ENCODE measurements at places on chromosomes 12 and 14.
A peak's percentile ranks its signal among the peaks of the same experiment; 100 is the strongest.

GRCh38 chr12:51391283-51392123, at the start of gene GALNT6:
GALNT6 (minus strand) TSS chr12:51391406; CDS start chr12:51379781, 11,625 bp downstream.
- DNase-seq = peak; percentile 52

- no peak for DNase-seq
Measured at GRCh38 chr14:45136399-45136798, 669 bp downstream of the FANCM start.

DNA sequence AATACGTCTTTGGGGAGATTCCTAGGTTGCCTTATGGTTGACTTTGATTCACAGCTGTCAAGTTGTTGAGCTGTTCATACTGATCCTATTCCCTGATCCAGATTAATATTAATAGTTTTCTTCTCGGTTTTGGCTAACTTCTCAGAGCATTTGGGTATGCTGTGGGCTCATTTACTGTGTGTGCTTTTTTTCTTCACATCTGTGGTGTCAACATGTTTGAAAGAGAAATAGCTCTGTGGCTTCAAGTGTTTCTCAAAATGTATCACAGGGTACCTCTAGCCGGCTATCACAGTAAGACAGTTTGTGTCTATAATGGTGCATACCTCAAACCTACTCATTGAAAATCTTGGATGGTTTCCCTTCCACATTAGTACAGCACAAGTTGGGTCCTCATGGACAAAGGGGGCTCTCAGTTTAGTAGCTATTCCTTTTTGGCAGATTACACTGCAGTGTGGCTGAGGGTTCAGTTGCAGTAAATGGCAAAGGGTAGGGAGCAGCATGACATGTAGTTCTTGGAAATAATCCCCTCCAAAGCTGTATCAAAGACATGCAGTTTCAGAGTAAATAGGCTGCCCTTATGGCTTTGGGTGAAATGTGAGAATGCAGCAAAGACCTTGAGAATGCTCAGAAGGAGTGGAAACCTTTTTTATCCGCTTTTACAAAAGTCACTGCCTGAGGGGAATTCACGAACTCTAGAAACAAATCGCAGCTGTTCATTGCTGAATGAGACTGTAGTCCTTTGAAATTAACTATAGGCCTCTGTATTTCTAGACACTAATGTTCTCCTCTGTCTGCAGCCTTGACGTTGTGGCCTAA, 102.4 kb upstream of the ATF1 start:
- DNase-seq = no peak

DNA sequence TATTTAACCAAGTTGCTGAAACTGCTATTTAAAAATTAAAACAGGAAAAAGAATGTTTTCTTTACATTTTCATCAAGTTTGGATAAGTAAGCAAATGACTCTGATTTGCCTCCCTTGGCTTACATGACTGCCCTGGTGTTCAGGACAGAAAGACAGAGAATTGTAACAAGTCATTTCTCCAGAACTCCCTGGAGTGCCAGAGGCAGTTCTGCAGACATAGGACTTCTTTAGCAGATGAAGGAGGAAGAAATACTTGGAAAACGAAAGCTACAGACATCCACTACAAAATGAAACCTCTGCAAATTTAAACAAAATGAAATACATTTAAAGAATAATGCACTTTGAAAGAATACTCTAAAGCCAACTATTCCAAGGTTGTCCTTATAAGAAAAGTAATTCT, 253.9 kb downstream of the LRFN5 start:
- no peak for DNase-seq

DNA sequence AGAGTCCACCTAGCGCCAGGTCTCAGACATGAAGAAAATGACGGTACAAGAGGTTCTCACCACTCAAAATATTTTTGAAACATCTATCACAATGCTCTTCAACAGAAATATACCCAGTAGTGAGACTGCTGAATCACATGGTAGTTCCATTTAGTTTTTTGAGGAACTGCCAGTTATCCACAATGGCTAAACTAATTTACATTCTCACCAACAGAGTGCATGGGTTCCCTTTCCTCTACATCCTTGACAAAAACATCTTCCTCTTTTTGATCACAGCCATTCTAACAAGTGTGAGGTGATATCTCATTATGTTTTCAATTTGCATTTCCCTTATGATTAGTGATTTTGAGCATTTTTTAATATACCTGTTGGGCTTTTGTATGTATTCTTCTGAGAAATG, 5.7 kb upstream of the GPR65 start:
- DNase-seq = no peak

GRCh38 chr12:109581856-109582255, 8.3 kb downstream of the MVK start:
- DNase-seq = no peak

DNA sequence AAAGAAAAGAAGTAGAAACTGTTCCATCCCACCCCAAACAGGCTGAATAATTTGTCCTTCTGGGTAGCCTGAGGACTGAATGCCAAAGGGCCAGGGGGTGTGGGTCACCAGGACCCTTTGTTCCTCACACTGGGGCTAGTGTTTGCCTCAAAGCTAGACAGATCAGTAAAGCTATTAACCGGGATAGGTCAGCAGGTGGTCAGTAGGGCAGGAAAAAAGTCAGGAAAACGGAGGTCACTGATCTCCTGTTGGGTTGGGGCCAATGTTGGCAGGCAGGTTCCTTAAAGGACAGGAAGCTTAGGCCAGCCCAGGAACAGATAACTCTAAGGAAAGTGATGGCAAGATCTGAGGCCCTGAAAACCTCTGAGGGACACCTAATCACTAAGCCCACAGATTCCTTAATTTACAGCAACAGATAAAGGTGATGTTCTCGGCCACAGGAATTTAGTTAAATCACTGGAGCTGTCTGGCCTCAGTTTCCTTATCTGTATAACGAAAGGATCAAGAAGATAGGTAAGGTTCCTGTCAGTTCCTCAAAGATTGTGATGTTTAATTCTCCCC, 22.7 kb upstream of the TMPO start:
- no peak for DNase-seq

DNA sequence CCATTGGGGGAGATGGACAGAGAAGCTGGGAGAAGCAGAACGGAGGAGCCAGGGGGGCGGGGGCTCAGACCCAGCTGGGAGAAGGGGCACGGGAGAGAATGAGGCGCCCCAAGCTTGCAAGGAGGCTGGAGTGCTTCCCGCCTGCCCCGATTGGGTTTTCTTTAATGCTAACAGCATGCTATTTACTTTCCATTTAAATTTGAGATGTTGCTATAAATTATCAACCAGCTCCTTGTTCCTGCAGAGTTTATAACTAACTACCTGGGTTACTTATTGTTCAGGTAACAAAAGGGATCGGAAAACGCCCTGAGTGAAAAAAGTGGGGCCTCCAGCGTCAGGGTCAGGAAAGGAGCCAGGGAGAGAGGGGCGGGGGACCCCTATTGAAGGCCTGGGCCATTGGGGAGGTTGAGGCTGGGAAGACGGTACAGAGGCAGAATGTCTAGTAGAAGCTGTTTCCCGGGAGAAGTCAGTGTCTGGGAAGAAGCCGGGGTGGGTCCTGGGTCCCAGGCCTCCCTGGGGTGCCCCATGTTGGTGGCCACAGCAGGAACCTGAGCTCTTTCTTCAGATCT, 2.5 kb downstream of the HNF1A start:
- DNase-seq = no peak

GRCh38 chr12:45654002-45654665, 75.4 kb upstream of the ARID2 start:
- no peak for DNase-seq

GRCh38 chr14:81211844-81212243, 8.9 kb downstream of the GTF2A1 start:
- peak; percentile 61 for DNase-seq

DNA sequence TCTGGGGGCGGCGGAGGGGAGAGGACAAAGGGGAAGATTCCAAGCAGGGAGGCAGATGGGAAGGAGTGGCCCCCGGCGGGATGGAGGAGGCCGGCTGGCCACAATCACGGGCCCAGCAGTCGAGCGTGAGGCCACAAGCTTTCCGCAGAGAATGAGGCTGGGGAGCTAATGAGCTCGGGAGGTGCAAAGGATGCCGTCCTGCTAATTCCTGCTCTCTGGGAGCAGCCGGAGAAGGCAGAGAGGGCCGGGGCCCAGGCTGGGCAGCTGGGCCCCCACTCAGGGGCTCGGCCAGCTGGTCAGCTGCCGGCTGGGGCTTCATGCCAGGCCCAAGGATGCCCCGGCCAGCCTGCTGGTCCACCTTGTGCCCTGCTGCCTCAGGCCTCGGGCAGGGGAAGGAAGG, 98.1 kb upstream of the LHX5 start:
- no peak for DNase-seq

- peak; percentile 79 for DNase-seq
Measured at GRCh38 chr14:104865631-104866441, 768 bp downstream of the CEP170B start.

GRCh38 chr14:89198544-89199329, 218.3 kb downstream of the FOXN3 start:
- no peak for DNase-seq

GRCh38 chr12:99154216-99154982, 493.2 kb upstream of the GARIN6 start:
- no peak for DNase-seq

DNA sequence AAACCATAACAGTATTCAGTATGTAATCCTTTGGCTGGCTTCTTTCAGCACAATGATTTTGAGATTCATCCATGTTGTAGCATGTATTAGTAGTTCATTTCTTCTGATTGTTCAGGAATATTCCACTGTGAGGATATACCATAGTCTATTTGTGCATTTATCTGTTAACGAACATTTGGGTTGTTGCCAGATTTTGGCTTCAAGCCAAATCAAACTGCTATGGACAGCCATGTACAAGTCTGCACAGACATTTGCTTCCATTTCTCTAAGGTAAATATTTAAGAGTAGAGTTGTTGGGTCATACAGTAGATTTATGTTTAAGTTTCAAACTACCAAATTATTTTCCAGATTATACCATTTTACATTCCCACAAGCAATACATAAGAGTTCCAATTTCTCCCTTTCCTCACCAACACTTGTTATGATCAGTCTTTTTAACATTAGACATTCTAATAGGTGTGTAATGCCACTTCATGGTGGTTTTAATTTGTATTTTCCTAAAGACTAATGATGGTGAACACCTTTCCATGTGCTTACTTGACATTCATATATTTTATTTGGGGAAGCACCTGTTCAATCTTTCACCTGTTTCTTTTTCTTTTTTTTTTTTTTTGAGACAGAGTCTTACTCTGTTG, 56.6 kb downstream of the ZFYVE21 start:
- no peak for DNase-seq

GRCh38 chr14:103721334-103722120, 5.9 kb downstream of the ZFYVE21 start:
- no peak for DNase-seq

- DNase-seq = no peak
Measured at GRCh38 chr12:18130851-18131250, 40.9 kb upstream of the RERGL start.

DNA sequence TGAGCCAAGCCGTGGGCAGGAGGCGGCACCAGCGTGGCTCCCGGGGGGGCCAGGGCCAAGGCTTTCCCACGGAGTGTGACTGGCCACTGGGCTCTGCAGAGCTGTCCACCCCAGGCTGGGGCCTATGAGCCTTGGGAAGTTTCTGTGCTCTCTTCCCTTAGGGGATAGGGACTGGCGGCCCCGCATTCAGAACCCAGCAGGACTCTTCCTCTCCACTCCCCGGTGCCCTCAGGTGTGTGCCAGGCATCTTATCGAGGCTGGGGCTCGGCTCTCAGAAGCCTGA, 17.8 kb upstream of the EIF2B2 start:
- no peak for DNase-seq

DNA sequence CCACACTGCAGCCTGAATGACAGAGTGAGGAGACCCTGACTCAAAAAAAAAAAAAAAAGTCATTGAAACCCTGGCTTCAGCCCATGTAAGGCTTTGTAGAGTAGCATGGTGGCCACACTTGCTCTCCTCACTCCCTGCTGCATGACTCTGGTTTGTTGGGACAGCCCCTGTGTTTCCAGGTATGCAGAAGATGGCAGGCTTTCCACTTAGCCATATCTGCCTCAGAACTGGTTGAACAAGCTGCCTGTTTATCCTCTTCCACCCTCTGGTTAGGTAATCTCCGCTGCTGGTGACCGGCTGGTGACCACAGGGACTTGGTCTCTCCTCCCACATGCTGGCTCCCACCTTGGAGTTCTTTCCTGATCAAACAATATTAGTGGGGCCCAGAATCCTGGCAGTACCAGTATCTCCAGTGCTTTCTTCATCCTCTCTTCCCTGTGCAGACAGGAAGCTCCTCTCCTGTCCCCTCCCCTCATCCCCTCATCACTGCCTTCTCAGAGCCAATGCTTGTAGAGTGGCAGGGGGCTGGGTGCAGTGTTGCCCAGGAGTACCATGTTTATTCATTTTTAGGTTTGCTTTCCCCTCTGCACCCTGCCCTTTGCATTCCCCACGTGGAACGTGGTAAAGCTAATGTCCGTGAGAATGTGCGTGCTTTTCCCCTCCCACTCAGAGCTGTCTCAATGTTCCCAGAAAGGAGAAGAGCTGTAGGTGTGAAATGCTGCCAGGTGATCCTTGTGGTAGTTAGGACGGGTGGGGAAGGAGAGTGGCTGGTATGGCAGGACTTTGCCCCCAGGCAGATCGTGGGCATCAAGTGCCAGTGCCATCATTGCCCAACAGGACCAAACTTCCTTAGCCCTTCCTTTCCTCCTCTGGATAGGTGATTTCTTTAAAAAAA, 11.3 kb downstream of the ABHD12B start:
- no peak for DNase-seq

DNA sequence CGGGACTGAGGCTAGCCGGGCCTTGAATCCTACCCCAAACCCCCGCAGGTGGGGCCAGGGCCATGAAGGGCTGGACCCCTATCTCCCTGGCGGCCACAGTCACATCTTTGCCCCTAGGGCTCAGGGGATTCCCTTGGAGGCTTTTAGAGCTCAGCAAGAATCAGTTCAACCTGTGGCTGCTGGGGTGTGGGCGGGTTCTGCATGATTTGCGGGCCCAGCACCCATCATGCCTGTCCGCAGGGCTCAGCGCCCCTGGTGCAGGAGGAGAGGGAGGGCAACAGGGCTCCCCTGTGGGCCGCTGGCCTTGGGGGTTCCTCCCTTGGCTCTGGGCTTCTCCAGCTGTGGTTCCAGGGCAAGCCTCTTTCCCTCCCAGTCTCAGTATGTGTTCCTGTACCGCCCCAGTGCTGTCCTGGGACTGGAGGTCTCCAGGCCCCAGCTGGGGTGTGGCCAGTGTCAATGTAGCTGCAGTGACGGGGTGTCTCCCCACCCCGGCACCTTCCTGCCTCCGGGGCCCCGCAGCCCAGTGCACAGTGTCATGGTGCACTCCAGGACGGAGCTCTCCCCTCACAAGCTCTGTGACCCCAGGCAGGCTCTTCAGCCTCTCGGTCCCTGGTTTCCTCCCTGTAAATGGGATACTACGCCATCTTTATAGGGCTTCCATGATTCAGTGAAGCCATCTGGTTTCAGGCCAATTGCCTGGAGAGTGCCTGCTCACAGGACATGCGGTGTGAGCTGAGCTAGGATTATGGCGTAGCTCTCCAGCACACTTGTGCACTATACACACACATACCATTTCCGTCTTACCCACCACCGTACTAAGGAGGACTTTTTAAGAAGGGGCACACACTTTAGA, 9.9 kb upstream of the LBHD2 start:
- DNase-seq = no peak

DNA sequence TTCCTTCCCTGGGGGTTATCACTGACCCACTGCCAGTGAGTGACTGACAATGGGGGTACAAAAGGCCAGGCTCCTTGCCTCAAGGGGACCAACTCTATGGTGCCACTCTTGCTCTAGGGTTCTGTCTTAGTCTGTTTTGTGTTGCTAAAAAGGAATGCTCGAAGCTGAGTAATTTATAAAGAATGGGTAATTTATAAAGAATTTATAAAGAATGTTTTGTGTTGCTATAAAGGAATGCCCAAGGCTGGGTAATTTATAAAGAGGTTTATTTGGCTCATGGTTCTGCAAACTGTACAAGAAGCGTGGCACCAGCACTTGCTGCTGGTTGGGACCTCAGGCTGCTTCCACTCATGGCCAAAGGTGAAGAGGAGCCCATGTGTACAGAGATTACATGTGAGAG, 15.8 kb upstream of the RASSF8 start:
- no peak for DNase-seq
